MM.1S (cell line): ENCODE measurements at places on chromosomes 5 and 9.

GRCh38 chr9:128218518-128219389 is 15.6 kb downstream of the DNM1 start:
- DNase-seq: peak; percentile 96

- DNase-seq: no peak
Observed at GRCh38 chr5:26805076-26805475, 233.3 kb downstream of the CDH9 start.

GRCh38 chr5:112958093-112959088 is 18.2 kb upstream of the DCP2 start:
- no peak for DNase-seq

DNA sequence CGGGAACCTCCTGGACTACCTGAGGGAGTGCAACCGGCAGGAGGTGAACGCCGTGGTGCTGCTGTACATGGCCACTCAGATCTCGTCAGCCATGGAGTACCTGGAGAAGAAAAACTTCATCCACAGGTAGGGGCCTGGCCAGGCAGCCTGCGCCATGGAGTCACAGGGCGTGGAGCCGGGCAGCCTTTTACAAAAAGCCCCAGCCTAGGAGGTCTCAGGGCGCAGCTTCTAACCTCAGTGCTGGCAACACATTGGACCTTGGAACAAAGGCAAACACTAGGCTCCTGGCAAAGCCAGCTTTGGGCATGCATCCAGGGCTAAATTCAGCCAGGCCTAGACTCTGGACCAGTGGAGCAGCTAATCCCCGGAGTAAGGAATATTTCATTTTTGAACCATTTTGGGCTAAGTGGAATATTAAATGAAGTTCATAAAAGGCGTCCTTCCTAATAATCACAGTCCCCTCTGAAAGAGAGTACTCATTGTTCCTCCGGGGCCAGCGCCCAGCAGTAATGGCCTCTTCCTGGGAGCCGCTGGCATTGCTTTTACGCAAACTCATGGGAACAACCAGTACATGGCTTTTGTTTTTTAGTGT is 23.6 kb downstream of the QRFP start:
- DNase-seq: no peak

GRCh38 chr5:148733601-148734438 is 79.5 kb upstream of the HTR4 start:
- DNase-seq: peak; percentile 86

DNA sequence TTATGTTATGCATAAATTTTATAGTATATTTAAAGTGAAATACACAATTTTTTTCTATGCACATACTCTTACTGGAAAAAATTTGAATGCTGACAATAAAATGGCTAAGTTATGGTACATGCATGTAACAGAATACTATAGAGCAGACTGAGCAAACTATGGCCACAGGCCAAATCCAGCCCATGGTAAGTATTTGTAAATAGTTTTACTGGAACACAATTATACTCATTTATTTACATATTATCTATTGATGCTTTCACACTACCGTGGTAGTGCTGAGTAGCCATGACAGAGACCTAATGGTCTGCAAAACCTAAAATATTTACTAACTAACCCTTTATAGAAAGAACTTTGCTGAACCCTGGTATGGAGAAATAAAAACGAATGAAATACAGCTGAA is 45.7 kb downstream of the TEX10 start:
- DNase-seq: no peak
